ENCODE measurements at places on chromosomes 7 and 10. TPM values are rescaled to one million over a fixed set of nuclear protein-coding genes. Genes with fewer than 3 reads are reported as not detected.

Gene BTBD16
- not detected for polyA plus RNA-seq

Gene ANKRD61
- polyA plus RNA-seq: not detected

Gene PRR15
- polyA plus RNA-seq: not detected

Gene PLAU
- polyA plus RNA-seq: not detected

Gene TBX20
- not detected for polyA plus RNA-seq

Gene SERPINE1
- not detected for polyA plus RNA-seq

Gene ADAM8
- polyA plus RNA-seq: 74.9 TPM

Gene HTRA1
- polyA plus RNA-seq: 0.56 TPM

Gene CDHR1
- 1.4 TPM for polyA plus RNA-seq

Gene IDE
- polyA plus RNA-seq: 19.0 TPM

Gene NME8
- not detected for polyA plus RNA-seq

Gene NXPH1
- not detected for polyA plus RNA-seq

Gene ACHE
- 0.30 TPM for polyA plus RNA-seq

Gene FGFR2
- 1.3 TPM for polyA plus RNA-seq

Gene SEMA3E
- not detected for polyA plus RNA-seq

Gene LRGUK
- not detected for polyA plus RNA-seq

Gene WEE2
- polyA plus RNA-seq: not detected

Gene HOXA13
- not detected for polyA plus RNA-seq

Gene GIGYF1
- polyA plus RNA-seq: 3.2 TPM

Gene SEMA3D
- not detected for polyA plus RNA-seq

Gene MCMBP
- 58.7 TPM for polyA plus RNA-seq
